ENCODE measurements at places on chromosomes 3 and 15. TPM values are rescaled to one million over a fixed set of nuclear protein-coding genes. Genes with fewer than 3 reads are reported as not detected.

GRCh38 chr15:27258287-27258686, 287.3 kb downstream of the GABRG3 start:
- DNase-seq: no peak

GRCh38 chr3:63353383-63353782, 75.3 kb downstream of the SYNPR start:
- no peak for DNase-seq

DNA sequence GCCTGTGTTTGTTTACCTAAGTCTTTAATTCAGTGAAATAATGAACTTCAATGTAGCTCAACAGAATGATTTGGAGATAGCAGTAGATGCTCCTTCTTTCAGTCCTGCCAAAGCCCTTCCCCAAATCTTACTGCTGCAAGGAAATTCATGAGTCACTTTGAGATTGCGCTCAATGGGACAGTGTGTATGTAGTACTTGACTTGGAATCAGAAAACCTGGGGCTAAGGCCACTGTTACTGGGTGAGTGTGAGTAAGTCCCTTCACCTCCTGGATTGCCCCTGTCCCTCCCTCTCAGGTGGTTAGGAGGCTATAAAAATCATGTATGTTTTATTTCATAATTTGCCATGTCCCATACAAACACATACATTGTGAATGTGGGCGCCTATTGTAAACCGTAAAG, 29.9 kb downstream of the ATP13A5 start:
- no peak for DNase-seq

- no peak for DNase-seq
These were observed 11.6 kb upstream of the PLOD2 start for GRCh38 chr3:146172586-146172985.

GRCh38 chr3:18307529-18307928, 117.6 kb downstream of the SATB1 start:
- no peak for DNase-seq

- DNase-seq: no peak
These were observed 11.4 kb downstream of the CCK start for GRCh38 chr3:42254566-42254965.

DNA sequence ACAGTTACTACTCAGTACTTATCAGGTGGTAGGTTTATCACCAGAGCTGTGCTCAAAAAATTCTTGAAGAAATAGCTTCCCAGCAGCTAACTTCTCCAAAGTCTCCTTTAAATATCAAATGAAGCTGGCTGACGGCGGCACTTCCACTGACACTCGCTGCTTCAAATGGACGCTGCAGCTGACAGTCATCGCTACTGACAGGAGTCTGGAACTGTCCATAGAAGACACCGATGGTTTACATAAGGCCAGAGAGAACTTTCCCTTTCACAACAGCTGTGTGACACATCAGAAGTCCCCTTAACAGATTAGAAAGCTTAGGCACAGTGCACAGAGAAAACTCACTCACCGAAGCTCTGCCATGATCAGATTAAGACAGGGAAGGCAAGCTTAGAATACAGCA, 270.2 kb downstream of the SHOX2 start:
- no peak for DNase-seq

DNA sequence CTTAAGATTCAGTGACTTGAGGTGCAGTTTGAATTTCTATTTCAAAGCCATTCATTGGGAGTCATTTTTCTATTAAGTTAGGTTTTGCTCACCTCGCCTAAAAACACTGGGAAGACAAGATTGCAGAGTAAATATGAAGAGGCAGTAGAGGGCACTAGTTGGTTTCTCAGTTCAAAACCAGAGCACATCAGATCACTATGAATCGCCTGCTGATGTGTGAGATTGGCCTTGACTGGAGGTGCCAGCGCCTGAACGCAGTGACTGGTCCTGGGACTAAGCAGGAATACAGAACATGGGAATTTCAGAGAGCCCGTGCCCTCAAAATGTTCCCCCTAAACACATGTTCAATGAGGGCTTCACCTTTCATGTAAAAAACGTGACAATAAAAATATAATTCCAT, 229.0 kb downstream of the ITPR1 start:
- DNase-seq: no peak

GRCh38 chr15:68809517-68809916, 11.2 kb downstream of the ANP32A start:
- peak; percentile 27 for DNase-seq

GRCh38 chr15:56736881-56737707, 3.8 kb upstream of the ZNF280D start:
- DNase-seq: no peak

- no peak for DNase-seq
These were observed 41.5 kb downstream of the RBP2 start for GRCh38 chr3:139434764-139435307.

GRCh38 chr3:141798448-141798845, 35.2 kb downstream of the GRK7 start:
- peak; percentile 81 for DNase-seq

DNA sequence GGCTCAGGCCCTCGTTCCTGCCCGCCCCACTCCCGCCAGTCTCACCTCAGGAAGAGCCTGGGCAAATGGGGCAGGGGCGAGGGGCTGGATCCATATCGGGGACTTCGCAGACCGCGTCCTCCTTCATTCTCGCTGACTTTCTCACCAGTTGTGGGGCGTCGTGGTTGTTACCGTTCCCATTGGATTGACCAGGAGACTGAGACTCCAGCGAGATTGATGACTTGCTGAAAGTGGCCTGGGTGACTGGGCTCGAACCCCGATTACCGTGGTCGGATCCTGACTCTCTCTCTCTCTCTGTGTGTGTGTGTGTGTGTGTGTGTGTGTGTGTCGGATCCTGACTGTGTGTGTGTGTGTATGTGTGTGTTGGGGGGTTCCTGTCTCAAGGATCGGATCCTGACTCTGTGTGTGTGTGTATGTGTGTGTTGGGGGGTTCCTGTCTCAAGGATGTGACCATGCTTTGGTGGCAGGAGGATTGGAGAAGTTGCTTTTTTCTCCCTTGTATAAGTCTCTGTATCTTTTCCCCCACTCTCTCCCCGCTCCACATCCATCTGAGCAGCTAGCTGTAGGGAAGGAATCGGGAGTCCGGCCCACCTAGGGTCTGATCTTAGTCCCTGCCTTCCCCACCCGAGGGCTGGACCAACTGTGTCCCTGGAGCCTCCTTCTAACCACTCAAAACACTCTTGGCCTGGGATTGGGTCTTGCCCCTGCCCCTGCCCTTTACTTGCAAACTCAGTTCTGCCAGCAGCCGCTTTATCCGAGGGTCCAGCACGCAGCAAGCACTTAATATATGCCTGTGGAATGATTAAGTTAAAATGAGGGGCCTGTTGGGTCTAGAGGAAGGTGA, 603 bp downstream of the PLEKHO2 start:
- peak; percentile 78 for DNase-seq

- DNase-seq: no peak
These were observed 66.0 kb downstream of the SCAPER start for GRCh38 chr15:76839173-76839572.

GRCh38 chr3:66082679-66083078, 44.0 kb upstream of the MAGI1 start:
- DNase-seq: no peak

DNA sequence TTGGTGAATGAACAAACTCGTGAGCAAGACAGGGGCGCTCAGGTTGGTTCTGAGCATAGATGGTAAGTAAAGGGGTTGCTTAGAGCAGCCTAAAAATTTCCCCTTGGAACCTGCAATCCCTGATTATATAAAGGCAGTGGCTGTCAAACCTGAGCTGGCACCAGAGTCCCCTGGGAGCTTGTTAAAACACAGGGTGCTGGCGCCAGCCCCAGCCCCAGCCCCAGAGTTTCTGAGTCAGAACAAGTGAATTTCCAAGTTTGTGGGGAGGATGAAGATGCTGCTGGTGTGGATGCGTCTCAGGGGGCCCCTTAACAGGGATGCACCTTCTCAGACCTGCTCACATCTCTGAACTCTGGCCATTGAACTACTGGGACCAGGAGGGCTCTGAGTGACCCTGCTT, 48.2 kb downstream of the FEM1B start:
- no peak for DNase-seq

- DNase-seq: peak; percentile 76
These were observed 563 bp downstream of the PXYLP1 start for GRCh38 chr3:141231952-141232823.

- no peak for DNase-seq
These were observed 144.1 kb upstream of the ALCAM start for GRCh38 chr3:105222568-105223093.

DNA sequence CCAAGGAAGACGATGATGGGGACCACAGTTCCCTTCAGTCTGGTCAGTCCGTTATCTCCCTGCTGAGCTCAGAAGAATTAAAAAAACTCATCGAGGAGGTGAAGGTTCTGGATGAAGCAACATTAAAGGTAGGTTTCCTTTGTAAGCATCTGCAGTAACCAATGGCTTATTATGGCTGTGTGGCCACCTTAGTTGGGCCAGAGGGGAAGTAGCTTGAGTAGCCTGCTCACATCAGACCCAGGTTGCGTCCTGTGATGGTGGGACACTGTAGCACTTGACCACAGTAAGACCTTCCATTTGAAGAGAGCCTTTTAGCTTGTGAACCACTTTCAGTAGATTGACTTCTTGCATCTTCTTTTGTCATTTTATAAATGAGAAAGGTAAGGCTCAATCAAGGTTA, 22.6 kb downstream of the STARD5 start:
- no peak for DNase-seq

GRCh38 chr15:88769161-88769971, 33.9 kb upstream of the ACAN start:
- no peak for DNase-seq

The GCSAM gene
- not detected for total RNA-seq

The SIDT1 gene
- total RNA-seq: 0.49 TPM

The HAUS2 gene
- total RNA-seq: 18.7 TPM

The CHDH gene
- 1.7 TPM for total RNA-seq

The P4HTM gene
- total RNA-seq: 30.9 TPM

The TRIM59 gene
- total RNA-seq: 6.1 TPM

The EOGT gene
- total RNA-seq: 42.1 TPM
